ENCODE measurements at places on chromosomes 7 and 10.

GRCh38 chr10:101038484-101038883, 7.5 kb downstream of the SFXN3 start:
- no peak for DNase-seq

DNA sequence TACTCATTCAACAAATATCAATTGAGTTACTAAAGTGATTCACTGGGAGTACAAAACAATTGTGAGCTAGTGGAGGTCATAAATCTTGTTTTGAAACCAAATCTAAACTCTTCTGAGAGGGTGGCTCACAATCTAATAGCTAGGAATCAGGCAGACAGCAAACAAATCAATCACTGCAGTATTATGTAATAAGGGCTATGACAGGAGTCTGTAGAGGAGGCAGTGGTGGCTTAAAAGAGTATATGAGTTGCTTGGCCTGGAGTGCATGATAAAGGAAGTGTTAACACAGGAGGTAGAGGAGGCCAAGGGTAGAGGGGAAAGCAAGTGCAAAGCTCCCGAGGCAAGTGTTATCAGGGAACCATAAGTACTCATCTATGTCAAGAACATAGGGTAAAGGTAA, 16.5 kb downstream of the MYPN start:
- DNase-seq = no peak

DNA sequence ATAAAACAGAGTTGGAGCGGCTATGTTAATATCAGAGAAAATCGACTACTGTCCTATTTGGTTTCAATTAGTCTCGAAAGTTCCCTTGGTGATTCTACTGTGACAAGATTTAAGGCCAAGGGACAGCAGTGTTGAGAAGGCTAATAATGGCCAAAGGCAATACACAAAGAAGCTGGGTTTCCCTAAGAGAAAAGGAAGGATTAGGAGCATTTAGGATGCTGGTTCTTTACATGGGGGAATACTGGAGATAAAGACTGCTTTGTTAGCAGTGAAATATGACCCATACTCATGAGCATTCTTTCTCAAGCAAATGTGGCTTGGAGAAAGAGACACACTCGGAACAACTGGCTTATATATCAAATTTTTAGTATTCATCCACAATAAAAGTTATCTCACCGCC, 32.2 kb downstream of the IQUB start:
- DNase-seq = no peak

- no peak for DNase-seq
Observed at GRCh38 chr10:77478247-77478961, 159.2 kb downstream of the KCNMA1 start.

- no peak for DNase-seq
Observed at GRCh38 chr7:31633467-31633866, 53.5 kb upstream of the PPP1R17 start.

DNA sequence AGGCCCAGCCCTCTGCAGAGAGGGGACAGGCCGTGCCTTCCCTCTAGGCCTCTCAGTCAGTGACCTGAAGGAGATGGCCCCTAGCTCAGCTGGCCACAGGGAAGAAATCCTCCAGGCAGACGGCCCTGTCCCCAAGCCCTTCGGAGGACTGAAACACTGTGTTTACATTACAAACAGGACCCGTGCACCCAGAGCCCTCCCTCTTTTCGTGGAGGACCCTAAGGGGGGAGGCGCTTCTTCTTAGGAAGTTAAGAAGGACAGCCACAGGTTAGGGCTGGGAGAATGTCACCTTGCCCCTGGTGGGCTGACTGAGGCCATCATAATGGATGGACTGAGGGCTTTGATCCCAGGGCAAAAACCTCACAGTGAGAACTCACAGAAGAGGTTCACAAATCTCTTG, 154.9 kb downstream of the SLIT1 start:
- no peak for DNase-seq

DNA sequence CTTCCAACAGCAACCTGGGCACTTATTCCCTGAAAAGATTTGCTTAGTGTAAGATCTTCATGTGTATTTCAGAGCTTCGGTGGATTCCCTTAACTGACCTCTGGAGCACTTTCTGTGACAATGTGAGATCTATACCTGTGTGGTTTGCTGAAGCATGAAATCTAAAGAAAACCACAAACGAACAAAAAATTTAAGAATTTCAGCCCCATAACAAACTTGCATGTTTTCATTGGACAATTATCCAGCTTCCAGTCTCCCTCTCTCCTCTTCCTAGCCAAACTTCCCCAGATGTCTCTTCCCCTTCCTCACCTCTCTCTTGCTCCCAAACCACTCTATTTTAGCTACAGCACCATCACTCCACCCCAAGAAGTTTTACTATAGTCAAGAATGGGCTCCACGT, 279.9 kb upstream of the SORCS1 start:
- no peak for DNase-seq

- peak; percentile 20 for DNase-seq
Observed at GRCh38 chr10:47033081-47033480, 121.9 kb downstream of the PTPN20 start.

DNA sequence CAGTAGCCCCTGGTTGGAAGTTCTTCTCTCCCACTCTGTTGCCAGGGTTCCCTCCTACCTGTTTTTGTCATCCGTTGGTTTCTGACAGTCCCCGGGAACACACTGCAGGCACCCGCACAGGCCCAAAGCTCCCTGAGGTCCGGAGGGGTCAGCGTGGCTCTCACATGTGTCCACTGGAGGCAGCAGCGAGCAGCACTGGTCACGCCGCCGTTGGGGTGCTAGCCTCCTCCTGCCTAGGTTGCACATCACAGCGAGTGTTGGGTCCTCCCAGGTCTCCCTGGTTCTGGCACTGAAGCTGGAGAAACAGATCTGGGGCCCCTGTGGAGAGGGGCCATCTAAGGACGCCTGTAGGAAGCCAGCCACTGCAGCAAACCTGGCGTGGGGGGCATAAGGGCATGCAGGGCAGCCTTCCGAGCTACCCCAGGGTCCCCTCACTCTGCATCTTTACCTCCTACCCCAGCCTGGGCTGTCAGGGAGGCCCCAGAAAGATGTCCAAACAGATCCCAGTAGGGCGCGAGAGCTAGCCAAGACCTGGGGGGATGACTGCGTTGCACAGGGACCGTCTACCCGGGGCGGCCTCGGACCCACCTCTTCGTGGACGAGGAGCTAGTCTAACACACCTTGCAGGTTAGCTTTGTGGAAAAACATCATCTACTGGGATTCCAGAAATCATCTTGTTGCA, 28.9 kb downstream of the LRRC27 start:
- DNase-seq = peak; percentile 59

DNA sequence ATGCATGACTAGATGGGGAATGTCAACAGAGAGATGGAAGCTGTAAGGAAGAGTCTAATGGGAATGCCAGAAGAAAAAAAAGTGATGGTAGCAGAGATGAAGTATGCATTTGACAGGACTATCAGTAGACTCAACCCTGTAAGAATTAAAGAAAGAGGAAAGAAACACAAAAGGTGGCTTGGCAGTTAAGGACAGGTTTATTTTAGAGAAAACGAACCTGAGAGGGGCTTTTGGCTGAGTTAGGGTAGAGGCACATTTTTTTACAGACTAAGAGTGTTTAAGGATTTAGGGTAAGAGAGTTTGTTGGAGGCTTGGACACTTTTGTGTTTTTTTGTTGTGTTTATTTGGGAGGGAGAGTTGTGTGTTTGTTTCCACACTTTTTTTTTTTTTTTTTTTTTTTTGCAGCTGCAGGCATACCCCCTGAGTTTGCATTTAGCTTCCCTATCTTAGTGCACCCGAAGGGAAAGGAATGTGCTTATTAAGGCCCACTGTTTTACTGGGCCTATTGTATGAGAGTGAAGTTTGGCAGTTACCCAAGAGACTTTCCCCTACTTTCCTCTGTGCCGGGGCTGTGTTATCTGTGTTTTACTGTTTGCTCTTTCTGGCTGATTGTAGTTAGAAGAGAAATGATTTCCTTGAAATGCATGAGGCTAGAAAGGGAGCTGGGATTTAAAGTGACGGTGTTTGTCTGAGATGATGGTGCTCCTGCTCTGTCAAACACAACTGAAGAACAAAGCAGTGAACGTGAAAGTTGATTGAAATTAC, 32.0 kb downstream of the NPVF start:
- DNase-seq = no peak

DNA sequence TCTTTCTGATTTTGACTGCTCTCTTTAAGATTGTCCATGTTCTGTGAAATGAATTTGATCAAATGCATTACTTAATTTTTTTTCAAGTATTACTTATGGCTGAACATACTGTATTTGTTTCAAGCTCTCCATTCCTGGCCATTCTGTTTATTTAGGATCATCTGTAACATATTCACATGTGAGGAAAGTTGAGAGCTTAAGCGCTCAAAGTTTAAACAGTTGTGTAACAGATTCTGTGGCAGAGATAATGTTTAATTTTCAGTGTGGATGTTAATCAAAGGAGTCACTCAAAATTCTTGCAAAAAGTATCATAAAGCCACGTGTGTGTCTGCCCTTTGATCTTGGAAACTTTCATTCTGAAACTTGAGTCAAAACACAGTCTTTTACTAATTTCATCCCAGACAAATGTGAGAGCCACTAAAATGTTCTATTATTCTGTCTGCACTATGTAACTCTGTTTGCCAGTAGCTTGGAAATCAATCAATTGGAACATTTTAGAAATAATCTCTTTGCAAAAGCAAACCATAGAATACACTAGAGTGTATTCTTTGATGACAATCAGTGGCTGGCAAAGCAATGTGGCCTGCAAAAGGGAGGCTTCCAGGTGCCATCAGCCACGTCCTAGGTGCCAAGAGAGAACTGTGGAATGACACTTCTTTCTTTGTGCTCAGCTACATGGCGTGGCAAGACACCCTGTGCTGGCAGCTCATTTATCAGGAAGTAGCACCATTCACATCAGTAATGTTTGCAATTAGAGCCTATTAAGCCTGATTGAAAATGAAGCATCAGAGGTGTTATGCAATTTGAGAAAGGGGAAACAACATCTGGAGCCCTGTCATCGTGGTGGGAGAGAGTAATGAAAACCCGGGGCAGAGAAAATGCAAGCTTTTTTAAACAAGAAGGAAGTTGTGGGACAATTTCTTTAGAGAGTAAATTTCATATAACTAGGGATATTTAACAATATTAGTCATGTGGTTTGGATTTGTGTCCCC, 40.9 kb downstream of the ARL5B start:
- no peak for DNase-seq

DNA sequence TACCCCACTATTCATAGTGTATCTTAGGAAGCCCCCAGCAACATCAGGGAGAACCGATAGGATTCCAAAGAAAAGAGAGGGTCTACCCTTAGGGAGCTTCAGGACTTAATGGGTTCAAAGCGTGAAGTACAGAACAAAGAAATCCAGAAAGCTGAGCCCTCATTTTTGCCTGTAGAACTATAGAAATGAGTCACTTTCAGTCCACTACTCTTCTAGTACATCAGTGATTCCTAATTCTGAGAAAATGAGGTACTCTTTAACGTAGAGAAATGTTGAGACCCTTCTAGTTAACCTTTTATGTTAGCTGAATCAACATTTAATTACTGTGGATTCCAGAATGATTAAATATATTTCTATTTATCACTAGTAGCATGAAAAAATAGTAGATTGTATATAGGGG, 1.8 kb downstream of the TDRD1 start:
- no peak for DNase-seq

GRCh38 chr7:33796538-33796937, 108.8 kb upstream of the BMPER start:
- DNase-seq = no peak

DNA sequence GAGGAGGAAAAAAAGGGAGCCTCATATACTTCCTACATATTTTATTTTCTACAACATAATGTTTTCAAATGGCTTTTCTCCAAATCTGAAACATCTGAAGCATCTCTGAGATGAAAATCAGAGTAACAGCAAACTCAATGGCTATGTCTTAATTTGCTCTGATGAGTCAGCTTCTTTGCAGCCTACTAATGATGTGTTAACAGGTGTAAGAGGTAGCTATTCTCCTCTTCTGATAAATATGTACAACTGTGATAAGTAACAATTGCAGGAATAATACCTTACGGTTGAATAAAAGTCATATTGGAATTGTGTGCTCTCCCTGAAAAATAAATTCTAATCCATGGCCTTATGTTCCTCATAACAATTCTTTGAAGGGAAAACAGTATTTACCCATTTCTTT, 45.2 kb downstream of the GNAT3 start:
- DNase-seq = no peak

GRCh38 chr7:151442776-151443496, 3.0 kb upstream of the CRYGN start:
- peak; percentile 22 for DNase-seq

GRCh38 chr10:5840314-5841307, 27.4 kb upstream of the GDI2 start:
- no peak for DNase-seq

DNA sequence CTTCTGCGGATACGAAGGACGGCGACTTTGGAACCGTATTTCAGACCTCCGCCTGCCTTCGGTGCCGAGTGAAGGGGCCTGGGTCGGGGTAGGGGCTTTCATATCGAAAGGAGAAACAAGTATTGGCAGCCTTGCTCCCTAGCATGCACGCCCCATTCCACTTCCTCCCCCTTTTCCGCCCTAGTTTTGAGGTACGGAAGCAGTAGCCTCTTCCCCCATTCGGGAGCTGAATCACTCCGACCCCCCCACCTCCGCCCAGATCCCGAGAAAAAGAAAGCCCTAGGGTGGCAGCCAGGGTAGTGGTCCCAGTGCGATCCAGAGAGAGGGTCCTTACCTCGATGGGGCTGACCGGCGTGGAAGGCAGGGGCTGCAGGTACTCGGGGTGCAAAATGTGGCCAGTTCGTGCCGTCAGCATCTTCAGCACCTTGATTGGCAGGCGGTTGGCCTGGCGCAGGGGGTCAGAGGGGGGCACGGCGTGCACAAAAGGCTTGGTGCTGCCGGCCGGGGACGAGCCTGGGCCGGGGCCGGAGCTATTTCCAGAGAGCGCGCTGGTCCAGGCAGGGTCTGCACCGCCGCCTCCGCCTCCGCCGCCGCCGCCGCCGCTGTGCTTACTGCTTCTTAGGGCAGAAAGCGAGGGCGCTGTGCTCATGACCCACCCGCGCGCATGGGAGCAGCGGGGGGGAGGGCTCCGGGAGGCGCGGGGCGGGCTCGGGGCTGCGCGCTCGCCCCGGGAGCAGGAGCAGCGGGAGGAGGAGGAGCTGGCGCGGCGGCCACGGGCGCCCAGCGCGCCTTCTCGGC, 594 bp downstream of the ZNF503 start:
- peak; percentile 56 for DNase-seq

DNA sequence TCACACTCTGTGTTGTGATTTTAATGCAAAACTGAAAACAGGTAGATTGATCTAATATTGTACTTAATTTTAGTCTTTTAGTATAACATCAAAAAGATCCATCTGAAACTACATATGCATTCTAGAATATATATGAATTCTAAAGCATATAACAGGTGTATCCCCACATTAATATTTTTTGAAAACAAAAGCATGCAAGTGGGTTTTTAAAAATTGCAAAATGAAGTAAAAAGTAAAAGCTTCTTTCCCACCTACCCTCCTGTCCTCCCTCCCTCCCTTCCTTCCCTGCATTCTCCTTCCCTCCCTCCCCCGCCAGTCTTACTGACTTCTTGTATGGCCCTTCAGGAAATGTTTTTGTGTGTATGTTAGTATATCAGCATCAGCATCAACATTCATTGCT, 14.6 kb upstream of the STMP1 start:
- DNase-seq = no peak

DNA sequence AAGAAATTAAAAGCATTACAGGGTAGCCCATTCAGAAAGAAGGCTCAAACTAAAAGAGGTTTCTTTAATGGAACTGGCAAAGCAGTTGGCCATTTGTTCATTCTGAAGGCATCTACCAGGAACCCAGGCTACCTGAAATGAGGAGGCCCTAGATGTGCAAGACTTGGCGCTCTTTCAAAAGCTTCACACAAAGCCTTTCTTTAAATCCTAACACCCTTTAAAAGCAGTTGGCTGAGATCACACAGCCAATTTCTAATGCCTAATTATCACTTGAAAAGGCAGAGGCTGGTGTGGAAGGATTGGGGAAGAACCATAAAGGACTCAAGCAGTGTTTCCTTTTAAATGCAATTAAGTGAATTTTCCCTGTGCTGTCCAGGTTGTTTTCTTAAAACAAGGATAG, 23.2 kb downstream of the PPP1R17 start:
- no peak for DNase-seq

All from activated T-cell treated with anti-CD3 and anti-CD28 coated beads, Interleukin-2, amount 50 U/mL, for 24 hours (primary cell).